Type B pancreatic cell (in vitro differentiated cells): ENCODE measurements at places on chromosomes 6 and 20.

DNA sequence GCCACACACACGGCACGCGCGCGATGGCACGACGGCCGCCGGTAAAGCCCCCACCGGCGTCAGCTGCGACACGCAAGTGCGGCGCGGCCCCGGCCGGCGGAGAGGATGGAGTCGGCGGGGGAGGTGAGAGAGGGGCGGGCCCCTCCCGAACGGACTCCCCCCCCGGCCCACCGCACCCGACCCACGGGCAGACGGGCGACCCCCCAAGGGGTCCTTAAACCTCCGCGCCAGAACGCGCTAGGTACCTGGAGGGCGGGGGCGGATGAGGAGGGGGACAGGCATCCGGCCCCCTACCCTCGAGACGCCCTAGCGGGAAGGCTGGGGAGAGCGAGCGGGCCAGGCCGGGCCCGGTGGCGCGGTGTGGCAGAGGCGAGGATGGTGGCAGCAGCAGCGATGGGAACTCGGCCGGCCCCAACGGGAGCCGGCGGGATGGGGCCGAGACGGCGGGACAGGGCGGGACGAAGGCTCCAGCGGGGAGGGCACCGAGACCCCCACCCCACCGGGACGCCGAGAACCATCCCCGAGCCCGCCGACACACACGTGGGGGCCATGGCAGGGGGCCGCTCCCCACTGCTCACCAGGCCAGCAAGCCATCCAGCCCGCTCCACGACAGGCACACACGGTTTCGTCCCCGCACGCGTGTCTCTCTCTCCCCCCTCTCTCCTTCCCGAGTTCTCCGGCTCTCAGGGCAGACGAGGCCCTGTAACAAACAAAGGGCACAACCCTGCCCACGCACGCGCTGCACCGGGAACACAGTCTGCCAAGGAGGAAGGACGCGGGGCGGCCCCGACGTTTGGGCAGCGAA is 1515.4 kb upstream of the DEFB115 start:
- DNase-seq = no peak

- DNase-seq = no peak
These were observed 124.5 kb downstream of the MRPL14 start for GRCh38 chr6:44002593-44003344.

DNA sequence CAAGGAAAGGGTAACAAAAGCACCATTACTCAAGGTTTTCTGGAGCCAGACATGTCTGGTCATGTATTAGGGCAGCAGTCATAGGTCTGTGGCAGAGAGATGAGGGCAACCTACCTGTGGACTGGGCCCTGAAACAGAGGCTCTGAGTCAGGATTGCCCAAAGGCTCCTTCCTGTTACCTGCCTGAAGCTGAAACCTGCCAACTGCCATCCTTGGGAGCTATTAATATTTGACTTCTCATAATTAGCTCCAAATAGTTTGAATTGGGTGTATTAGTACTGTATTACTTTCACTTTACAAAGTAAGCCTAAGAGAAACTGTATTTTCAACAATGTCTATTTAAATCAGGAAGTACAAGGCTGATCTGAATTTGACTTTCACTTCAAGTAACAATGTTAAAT is 72.0 kb upstream of the TBX18 start:
- no peak for DNase-seq

DNA sequence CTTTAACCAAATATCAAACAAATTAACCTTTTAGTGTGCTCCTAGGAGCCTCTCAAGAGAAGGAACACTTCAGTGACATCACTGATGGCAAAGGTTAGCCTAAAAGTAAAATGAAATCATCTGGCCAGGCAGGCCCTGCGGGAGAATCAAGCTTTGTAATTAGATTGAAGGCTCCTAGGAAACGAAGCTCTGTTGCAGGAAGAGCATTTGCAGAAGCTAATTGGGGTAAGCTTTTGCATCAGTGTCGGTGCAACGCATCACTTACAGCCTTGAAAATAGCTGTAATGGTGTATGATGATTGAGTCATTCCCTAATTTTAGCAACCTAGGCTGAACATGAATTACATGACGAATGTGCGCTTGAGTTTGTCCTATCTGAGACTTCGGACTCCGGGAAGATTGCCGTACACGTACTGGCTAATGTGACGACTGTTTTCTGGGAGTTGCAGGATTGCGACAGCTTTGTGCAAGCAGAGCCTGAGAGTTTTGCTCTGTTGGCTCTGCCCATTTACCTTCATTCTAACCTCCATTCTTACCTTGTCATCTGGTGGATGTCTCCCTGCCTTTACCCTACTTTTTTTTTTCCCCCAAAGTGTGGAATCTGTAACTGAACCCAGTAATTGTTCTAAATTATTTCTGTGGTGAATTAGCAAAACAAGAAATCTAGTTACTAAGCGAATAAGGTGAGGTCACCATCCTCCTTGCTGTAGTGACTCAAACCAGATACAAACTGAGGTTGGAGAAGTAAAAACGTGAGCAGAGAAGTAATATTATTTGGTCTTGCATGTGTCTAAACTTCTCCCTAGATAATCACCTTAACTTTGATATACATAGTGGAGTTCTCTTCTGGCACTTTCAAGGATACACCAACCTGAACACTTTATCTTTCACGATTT is 675.9 kb upstream of the CITED2 start:
- no peak for DNase-seq

DNA sequence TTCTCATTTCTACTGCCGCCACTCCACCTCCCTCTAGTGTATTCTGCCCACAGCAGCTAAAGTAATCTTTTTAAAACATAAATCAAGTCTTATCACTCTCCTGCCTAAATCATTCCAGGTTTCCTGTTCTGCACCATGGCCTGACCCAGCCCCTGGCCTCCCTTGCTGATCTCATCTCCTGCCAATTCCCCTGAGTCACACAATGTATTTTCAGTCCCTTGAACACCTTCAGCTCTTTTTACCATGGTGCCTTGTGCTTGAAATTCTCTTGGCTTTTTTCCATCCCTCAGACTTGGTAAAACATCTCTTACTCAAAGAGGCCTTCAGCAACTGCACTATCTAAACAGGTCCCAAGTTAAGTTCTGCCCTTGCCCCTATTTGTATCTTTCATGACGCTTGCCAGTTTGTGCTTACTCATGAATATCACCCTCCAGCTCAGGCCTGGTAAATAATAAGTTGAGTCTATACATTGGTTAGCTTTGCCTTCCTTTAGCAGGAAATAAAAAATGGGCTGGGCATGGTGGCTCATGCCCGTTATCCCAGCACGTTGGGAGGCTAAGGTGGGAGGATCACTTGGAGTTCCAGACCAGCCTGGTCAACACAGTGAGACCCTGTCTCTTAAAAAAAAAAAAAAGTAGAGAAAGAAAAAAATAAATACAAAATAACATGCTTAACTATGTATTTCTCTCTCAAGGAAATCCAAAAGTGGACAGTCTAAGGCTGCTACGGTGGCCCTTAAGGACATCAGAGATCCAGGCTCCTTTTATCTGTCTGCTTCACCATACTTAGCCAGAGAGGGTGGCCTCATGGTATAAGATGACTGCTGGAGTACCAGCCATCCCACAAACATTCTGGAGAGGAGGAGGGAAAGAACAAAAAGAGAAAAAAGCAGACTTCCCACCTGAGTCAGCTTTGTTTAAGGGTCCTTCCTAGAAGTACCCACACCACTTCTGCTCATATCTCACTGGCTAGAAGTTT is 62.2 kb downstream of the ARFGEF2 start:
- DNase-seq = no peak

DNA sequence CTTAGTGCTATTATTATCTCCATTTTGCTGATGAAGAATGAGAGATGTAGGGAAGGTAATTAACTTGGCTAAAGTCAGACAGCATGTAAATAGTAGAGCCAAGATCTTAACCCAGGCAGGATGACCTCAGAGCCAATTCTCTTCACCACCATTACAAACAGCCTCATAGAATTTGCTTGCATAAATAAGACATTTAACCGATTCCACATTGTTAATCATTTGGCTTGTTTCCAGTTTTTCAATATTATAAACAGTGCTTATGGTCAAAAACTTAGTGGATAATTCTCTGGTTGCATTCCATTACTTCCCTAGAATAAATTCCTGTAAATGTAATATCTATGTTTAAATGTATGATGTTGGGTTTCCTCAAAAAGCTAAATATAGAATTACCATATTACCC is 19.1 kb upstream of the PRDM1 start:
- no peak for DNase-seq

DNA sequence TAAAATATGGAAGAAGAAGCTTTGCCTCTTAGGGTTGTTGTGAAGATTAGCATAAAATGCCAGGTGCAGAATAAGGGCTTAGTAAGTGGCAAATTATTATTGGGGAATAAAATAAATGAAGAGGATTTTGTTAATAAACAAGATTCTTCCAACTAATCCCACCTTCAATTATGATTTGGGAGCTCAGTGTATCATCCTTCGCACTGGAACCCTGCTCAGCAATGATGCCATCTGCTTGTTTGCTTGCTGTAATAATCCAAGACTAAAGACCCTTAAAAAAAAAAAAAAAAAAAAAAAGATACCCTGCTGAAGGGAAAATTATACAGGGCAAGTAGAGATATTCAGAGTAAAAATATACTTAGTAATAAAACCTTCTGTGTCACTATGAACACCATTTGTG is 62.0 kb upstream of the RREB1 start:
- no peak for DNase-seq

GRCh38 chr6:39818695-39819094 is 26.5 kb downstream of the DAAM2 start:
- DNase-seq = no peak

GRCh38 chr6:159023893-159024292 is 20.9 kb downstream of the TAGAP start:
- no peak for DNase-seq

DNA sequence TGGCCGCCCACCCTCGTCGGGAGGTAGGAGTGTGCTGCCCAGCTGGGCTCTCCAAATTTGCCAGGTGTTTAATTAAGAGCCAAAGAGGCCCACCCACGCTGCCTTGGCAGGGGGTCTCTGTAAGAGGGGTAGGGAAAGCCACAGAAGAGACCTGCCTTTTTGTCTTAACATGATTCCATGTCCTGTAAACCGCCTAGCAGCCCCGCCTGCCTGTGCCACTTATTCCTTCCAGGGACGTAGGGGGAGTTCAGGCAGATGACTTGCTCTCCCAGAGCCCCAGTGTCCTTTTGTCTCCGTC is 2.1 kb downstream of the FAM210B start:
- DNase-seq = no peak

GRCh38 chr20:44080646-44081267 is 106.2 kb downstream of the JPH2 start:
- no peak for DNase-seq

DNA sequence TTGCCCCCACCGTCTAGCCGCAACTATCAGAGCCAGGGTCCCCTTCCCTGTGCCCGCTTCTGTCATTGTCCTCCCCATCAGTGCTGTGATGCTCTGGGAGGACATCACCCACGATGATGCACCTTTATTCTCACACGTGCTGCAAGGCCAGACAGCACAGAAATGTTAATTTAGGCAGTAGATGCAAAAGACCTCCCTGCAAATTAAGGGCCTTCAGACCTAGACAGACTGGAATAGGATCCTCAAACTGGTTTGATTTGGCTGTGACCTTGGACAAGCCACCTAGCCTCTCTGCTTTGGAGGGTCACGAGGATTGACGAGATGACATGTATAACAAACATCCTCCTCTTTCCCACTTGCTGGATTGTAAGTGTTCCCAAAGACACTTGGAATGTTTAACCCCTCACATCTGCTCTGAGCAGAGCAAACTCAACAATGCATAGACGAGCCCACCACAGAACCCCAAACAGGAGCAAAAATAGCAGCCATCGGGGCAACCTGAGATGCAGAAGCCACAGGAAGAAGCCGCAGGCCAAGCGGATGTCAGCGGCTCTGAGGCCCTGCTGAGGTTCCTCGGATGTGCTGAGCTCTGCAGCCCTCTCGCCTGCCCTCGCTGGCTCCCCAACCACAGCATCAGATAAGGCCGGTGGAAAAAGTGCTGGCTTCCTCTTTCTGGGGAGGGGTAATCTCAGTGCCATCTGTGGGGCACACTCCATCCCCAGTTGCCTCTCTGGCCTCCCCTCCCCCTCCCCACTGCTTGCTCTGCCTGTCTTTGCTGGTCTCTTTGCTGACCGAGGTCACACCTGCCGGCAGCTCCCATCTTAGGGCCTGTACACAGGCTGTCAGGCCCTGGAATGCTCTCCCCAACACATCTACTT is 35.3 kb downstream of the TOX2 start:
- no peak for DNase-seq

DNA sequence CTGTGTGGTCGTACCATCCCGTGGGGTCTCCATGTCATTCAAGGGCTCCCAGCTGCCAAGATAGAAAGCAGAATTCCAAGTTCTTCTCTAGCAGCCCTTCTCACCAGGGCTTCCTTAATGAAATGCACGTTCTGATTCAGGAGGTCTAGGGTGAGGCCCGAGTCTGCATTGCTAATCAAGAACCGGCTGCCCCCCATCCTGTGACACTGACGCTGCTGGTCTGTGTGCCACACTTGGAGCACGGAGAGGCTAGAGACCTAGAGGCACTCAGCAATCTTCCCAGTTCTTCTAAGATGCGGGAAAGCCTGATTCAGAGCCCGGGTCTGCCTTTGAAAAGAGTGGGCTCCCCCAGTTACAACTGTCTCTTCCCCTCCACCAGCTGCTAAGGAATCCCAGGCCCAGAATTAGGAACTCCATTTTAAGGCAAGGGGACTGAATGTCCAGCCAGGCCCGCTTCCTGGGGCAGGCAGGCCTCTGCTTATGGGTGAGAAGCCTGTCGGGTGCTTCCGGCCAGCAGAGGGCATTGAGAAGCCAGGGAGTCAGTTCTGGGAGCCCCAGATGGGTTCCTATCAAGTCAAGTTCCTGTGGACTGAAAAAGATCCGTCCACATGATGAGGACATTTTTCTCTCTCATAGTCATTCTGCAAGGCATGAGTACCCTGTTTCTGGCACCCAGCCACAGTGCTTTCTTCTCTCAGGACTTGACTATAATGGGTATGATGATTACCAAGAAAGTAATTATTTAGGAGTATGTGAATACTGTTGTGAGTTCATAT is 69.8 kb upstream of the RIN2 start:
- DNase-seq = no peak

GRCh38 chr6:134517145-134517658 is 199.3 kb upstream of the SGK1 start:
- DNase-seq = no peak

- DNase-seq = no peak
These were observed 465.2 kb downstream of the TFAP2B start for GRCh38 chr6:51283723-51284355.

DNA sequence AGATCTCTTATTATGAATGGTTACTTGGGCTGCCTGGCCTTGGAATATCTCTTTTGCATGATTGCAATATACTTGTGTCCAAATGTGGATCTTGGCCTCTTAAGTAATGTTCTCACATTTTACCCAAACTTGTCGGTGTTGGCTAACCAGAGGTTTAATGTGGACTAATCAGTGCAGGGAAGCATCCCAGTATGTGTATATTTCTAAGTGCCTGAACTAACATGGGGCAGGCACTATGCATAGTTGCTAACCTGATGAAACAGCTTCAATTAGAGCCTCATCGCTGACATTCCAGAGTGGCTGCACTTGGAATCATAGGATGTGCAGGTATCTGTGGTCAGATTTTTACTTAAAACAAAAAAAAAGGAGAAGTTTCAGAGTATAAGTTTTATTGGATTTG is 160.0 kb downstream of the PDE7B start:
- no peak for DNase-seq

DNA sequence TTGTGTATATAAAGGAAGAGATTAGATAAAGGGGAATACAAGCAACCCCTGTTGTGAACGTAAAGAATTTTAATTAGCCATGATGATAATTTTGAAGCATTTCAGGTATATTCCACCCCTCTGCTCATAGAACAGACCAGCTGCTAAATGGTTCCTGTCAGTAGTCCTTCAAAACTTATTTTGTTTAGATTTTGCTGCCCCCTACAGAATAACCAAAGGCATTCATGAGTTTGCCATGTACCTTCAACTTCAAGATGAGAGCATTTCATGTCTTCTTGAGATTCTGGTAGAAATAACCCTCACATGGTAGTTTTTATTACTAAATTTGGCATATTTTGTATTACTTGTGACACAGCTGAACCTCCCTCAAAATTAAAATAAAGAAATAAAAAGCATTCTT is 1586.7 kb downstream of the HACE1 start:
- DNase-seq = no peak
